Osteoblast (primary cell): ENCODE measurements at places on chromosomes 5 and 9. TPM values are rescaled to one million over a fixed set of nuclear protein-coding genes. Genes with fewer than 3 reads are reported as not detected.
A peak's percentile ranks its signal among the peaks of the same experiment; 100 is the strongest.

- peaks cover 22% of the 10 kb centered on the region for H3K36me3 ChIP-seq
- DNase-seq: peak; percentile 29
- H3K4me1 ChIP-seq: peaks cover 16% of the 10 kb centered on the region
- no peak overlapping the region for H3K27ac ChIP-seq
- no peaks in the 10 kb centered on the region for H3K27me3 ChIP-seq
These were observed 1.4 kb upstream of the CSNK1A1 start for GRCh38 chr5:149552553-149553160.

DNA sequence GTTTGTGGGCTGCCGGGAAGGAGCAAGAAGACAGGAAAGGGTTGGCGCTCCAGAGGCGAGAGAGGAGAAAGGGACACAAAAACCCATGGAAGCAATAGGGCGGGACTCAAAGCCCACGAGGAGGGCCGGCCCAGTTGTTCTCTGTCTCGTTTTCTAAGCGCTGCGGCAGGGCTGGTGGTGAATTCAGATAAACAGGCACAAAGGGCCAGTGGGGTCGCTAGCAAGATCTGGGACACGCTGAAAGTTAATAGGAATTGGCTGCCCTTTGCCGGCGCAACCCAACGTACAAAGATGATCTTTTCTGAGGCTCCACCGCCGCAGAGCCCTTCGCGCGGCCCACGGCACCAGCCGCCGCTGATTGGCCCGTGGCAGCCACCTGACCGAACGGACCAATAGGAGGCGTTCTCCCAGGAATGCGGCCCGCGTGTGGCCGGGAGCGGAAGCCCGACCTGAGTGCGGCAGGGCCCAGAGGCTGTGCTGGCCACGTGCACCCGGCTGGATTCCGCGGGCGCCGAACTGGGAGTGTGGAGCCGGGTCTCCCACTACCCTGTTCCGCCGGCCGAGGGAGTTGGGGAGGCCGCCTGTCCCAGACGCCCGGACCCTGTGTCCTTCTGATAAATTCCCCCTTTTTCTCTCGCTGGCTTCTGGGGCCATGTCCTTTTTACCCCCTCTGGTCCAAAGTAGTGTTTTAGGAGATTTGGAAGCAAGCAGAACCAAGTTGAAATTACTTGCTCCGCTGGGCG is 16.8 kb upstream of the NSD1 start:
- DNase-seq: peak; percentile 98
- H3K27me3 ChIP-seq: no peaks in the 10 kb centered on the region
- H3K36me3 ChIP-seq: no peaks in the 10 kb centered on the region
- H3K27ac ChIP-seq: no peak overlapping the region
- peak overlapping the region; percentile 64 for H3K4me3 ChIP-seq

GRCh38 chr5:177980743-177981151 is 15.3 kb downstream of the PROP1 start:
- H3K4me1 ChIP-seq: no peaks in the 10 kb centered on the region
- H3K27ac ChIP-seq: no peak overlapping the region
- H3K4me3 ChIP-seq: no peak overlapping the region
- DNase-seq: no peak
- no peaks in the 10 kb centered on the region for H3K36me3 ChIP-seq

GRCh38 chr5:147203213-147203612 is 31.6 kb upstream of the STK32A start:
- no peaks in the 10 kb centered on the region for H3K27me3 ChIP-seq
- H3K27ac ChIP-seq: no peak overlapping the region
- H3K36me3 ChIP-seq: no peaks in the 10 kb centered on the region
- no peak overlapping the region for H3K4me3 ChIP-seq
- H3K4me1 ChIP-seq: no peaks in the 10 kb centered on the region
- DNase-seq: no peak

GRCh38 chr5:135827965-135828781 is 6.3 kb upstream of the SLC25A48 start:
- H3K27me3 ChIP-seq: peaks cover 7% of the 10 kb centered on the region
- no peak overlapping the region for H3K4me3 ChIP-seq
- no peak overlapping the region for H3K27ac ChIP-seq
- H3K36me3 ChIP-seq: no peaks in the 10 kb centered on the region
- peak; percentile 62 for DNase-seq
- H3K4me1 ChIP-seq: no peaks in the 10 kb centered on the region

DNA sequence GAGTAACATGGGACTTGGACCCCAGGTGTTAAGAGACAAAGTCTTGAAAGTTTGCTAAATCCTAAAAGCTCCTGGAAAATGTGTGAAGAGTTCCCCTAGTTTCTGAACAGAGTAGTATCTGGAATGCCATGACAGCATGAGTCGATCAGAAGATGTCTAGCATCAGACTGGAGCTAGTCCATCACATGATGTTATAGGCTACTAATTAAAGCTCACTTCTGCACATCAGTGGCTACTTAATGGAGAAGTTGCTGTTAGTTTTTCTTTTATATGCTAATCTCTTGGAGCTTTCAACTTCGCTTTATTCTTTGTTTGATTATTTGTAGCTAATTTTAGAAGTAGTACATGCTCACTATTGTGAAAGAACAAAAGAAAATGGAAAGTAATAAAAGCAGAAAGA is 471.3 kb upstream of the KLF4 start:
- H3K36me3 ChIP-seq: no peaks in the 10 kb centered on the region
- no peak overlapping the region for H3K4me3 ChIP-seq
- no peaks in the 10 kb centered on the region for H3K27me3 ChIP-seq

The ANKRD34B gene
- total RNA-seq: not detected in 2 replicates

The TMC1 gene
- total RNA-seq: under 0.01 TPM in 1 of 2 replicates, not detected in the other

The GRK6 gene
- 18.3 and 19.2 TPM in 2 replicates for total RNA-seq

The ARHGEF37 gene
- 0.72 and 0.88 TPM in 2 replicates for total RNA-seq
